A549 (cell line): ENCODE measurements at places on chromosomes 5 and 9.

- DNase-seq: no peak
These were observed 29.6 kb downstream of the CDH10 start for GRCh38 chr5:24615159-24615558.

- no peak for DNase-seq
These were observed 97.0 kb upstream of the SPRY4 start for GRCh38 chr5:142421621-142422397.

DNA sequence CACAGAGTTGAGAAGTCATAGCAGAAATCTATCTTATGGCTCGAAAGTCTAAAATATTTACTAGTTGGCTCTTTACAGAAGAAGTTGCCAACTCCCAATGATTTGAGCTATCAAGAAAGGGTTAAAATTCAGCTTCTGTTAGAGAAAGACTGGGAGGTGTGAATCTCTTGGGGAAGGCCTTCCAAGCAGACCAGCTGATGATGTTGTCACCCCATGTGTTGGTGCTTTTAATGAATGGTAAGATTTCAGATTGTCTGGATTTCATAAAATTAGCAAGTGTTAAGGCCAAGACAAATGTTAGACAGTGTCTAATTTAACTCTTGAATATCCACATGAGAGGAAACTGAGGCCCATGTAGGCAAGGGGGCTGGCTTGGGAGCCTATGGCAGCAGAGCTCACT is 63.9 kb downstream of the PPARGC1B start:
- no peak for DNase-seq

- peak; percentile 26 for DNase-seq
These were observed 10.5 kb upstream of the ADGRV1 start for GRCh38 chr5:90548069-90548593.

DNA sequence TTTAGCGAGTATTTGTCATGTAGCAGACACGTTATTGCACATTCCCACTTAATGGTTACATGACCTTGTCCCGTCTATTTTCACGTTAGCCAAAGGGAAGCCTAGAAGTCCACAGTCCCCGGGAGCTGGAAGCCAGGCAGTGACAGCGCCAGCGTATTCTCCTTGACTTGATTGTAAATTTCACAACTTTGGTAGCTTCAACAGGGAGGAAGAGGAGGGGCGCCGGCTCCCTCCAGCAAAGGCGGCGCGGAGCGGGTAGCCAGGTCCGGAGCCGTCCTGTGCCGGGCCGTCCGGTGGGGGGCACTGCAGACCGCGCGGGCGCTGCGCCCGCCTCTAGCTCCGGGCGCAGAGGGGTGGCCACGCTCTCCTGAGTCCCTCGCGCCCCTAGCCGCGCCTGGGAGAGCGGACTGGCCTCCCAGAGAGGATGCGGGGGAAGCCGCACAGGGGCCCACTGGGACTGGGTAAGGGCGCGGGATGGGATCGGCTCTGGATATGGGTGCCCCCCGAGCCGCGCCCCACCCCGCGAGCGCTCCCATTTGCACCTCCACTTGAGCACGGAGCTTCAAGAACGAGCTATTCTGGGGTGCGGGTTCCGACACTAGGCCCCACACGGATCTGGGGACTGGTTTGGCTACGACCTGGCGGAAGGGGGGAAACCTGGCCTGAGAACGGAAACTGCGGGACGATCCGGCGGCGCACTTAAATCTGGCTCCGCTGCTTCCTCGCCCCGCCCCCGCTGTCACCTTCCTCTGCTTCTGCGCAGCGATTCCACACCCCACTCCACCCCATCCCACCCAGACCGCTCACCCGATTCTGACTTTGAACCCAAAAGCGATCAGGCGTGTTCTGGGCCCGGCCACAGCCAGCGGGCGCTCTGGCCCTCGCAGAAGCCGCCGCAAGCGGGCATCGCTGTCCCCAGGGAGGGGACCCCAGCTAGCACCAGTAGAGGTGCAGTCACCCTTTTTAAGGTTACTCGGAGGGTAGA is 23.8 kb downstream of the KLF4 start:
- DNase-seq: peak; percentile 50
